ENCODE measurements at places on chromosomes 11 and 22.

GRCh38 chr11:1460986-1461825 is 25.4 kb downstream of the MOB2 start:
- DNase-seq = no peak

- DNase-seq = no peak
These were observed 48.8 kb downstream of the ENDOD1 start for GRCh38 chr11:95138448-95138847.

- no peak for DNase-seq
These were observed 337.2 kb upstream of the DDI1 start for GRCh38 chr11:103699216-103699615.

- no peak for DNase-seq
These were observed 28.8 kb downstream of the FAT3 start for GRCh38 chr11:92253421-92253820.

DNA sequence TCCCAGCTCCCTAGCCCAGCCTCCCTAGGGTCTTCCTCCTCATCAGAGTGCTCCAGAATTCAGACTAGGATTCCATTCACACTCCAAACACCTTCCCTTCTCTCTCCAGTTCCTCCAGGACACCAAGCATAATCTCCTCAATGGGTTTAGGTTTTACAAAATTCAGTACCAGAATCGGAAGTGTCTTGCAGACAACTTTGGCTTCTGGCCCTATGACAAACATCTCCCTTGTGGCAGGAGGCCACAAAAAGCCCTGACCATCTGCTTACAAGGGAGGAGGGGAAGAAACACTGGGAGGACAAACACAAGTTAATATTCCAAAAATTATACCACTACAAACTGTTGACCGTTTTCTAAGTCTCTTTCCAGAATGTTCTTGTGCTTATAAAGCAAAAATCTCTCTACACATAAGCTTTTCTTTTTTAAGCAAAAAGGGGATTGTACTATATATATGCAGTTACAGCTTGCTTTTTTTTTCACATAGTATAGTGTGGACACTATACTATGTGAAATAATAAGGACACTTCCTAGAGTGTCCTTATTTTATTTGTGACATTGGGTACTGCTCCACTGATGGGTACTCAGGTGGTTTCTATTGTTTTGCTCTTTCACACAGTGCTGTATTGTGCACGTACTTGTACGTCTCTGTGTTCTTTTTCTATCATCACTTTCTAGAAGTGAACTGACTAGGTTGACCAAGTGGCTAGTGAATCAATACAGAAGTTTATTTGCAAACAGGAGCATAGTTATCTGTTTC is 78.7 kb downstream of the BDNF start:
- DNase-seq = no peak

DNA sequence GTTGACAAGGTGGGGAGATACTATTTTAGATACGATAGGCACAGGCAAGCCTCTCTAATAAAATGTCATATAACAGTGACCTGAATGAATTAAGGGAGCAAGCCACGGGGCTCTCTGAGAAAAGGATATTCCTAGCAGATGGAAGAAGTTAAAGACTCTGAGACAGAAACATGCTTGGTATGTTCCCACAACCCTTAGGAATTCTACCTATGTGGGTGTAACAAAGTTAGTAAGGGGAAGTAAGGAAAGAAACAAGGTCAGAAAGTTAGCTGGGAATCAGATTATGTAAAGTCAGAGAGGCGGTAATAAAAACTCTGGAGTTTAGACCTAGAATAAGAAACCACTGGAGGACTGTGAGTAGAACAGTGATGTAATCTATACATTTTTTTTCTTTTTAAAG is 59.7 kb upstream of the GDPD4 start:
- no peak for DNase-seq

GRCh38 chr11:5042091-5042490 is 4.2 kb upstream of the OR52J3 start:
- DNase-seq = no peak

GRCh38 chr11:2892215-2892966 is 6.8 kb upstream of the CDKN1C start:
- no peak for DNase-seq

DNA sequence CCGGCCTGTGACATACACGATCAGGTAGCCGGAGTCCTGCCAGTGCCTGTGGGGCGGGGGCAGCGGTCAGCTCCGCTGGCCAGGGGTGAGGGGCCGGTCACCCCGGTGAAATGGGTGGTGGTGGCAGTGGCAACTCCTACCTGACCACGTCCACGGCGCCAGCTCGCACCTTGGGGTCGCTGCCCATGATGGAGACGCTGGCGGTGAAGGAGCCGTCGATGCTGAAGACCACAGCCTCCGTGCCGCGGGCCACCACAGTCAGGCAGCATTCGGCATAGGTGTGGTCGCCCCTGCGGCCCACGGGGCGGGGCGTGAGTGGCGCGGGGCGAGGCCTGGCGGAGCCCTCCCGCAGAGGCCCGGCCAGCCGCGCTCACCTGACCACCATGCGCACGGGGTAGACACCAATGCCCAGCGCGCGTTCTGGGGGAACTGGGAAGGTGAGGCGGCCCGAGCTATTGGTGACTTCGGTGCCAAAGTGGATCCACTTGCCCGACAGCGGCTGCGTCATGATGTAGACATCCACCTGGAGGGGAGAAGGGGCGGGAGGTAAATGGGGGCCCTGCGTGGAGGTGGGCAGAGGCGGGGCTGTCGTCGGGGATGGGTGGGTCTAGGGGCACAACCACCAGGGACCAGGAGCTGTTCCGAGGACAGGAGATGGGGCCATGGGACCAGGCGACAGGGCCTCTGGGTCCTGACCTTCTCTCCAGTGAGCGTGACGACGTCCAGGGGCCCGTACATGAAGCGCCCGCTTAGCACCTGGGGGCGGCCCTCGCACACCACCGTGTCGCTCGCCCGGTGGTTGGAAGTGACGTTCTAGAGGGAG is 10.9 kb downstream of the AIP start:
- no peak for DNase-seq

- DNase-seq = no peak
These were observed 37.9 kb upstream of the PLET1 start for GRCh38 chr11:112298535-112298934.

- DNase-seq = no peak
These were observed 856.4 kb downstream of the LRRC4C start for GRCh38 chr11:40602866-40603552.

DNA sequence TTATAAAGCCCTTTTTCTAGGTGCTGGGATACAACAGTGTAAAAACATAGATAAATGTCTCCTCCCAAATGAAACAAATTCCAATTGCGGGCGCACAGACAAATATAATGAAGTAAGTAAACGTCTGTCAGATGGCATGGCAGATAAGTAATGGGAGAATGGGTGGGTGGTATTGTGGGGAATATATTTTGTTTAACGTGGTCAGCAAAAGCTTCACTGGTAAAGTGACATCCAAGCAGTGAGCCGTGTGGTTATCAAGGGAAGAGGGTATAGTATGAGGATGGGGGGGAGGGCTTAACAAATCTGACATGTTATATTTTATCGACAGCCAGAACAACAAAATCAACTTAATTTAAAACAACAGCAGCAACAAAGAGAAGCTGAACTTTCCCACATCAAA is 1.2 kb downstream of the SVIP start:
- no peak for DNase-seq

GRCh38 chr22:24060375-24060788 is 49.3 kb downstream of the CABIN1 start:
- DNase-seq = no peak

DNA sequence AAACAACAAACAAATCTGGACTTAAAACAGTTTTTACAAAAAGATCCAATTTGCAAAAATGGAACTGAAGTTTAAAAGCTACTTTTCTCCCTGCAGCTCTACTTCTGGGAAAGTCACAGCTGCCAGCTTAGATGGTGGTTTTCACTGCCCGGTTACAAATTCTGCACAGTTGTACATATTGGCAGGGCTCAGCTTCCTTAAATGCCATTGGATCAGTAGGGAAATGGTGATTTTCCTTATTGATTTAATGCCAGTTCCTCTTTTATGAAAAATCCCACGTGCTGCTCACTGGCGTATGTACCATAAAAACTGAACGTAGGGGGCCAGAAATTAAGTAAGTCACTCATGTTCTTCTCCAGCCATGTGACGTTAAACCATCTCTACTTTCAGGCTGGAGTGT is 22.8 kb downstream of the GRAP2 start:
- DNase-seq = no peak

DNA sequence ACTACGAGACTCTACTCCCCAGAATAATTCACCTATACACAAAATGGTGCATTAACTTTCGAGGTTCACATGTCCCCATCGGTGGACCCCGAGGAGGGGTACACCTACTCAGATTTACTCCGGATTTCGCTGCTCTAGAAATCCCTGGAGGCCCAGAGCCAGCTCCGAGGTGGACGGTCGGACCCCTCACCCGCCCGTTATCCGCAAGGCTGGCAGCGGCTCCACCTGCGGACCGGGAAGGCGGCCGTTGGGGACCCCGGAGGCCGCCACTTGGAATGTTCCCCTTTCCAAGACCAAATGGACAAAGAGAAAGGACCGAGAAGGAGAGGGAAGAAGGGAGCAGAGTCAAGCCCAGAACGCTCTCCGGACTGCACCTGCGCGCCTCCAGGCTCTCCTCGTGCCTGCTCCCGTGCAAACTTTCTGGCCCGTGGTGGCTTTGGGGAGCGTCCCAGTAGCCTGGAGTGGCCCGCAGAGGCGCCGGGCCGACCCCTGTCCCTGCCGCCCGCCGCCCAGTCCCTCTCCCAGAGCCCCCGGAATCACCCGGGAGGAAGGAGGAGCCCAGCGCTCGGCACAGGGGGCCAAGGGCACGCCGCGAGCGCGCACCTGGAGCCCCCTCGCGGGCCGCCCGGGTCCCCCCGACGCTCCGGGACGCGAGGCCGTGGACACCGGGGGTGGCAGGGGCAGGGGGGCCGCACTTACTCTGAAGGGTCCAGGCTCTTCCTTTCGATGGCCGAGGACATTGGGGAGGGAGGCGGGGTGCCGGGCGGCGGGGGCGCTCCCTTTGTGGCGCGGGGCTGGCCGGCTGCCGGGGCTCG is 23.0 kb downstream of the LMO2 start:
- DNase-seq = no peak

- no peak for DNase-seq
These were observed 8.5 kb downstream of the HMBS start for GRCh38 chr11:119092880-119093842.

DNA sequence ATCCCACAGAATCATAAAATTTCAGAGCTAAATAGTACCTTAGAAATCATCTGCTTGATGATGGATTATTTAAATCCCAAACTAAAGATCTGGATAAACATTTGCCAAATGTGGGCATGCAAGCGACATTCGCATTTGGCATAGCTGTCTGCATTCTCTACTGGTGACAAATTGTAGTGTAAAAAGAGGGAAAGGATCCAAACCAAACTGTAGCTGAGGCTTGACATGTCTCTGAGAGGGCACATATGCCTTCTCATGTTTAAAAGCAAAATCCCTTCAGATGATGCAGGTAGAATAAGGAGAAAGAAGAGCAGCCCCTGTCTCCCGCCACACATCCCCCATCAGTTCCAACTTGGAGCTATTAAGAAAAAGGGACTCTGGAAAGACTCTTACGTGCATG is 257.5 kb upstream of the MTNR1B start:
- no peak for DNase-seq

GRCh38 chr11:15097411-15097810 is 17.3 kb upstream of the INSC start:
- no peak for DNase-seq

DNA sequence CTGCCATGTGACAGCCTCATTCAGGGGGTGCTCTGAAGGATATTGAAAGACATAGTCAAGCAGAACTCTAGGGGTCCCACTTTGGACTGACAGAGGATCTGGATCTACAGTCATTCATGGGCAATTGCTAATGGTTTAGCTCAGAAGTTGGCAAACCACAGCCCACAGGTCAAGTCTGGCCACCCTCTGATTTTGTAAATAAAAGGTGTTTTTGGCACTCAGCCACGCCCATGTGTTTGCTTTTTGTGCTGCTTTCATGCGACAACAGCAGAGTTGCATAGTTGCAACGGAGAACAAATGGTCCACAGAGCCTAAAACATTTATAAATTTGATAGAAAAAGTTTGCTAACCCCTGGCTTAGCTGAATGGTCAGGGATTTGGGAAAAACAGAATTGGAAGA is 41.7 kb downstream of the RPS6KA4 start:
- no peak for DNase-seq

- DNase-seq = peak; percentile 78
These were observed 1.9 kb downstream of the TIRAP start for GRCh38 chr11:126284829-126285228.

- DNase-seq = no peak
These were observed 816 bp upstream of the PLEKHA7 start for GRCh38 chr11:17014833-17015626.

GRCh38 chr22:17370766-17371432 is 1.6 kb downstream of the CECR2 start:
- no peak for DNase-seq

GRCh38 chr11:71397961-71398360 is 50.2 kb downstream of the DHCR7 start:
- no peak for DNase-seq

Data from stimulated activated CD4-positive, alpha-beta T cell treated with anti-CD3 and anti-CD28 coated beads, TNF-alpha, amount 100 ng/mL, for 4 hours (primary cell).